Activated T-helper 17 cell treated with anti-CD3 and anti-CD28 coated beads, Interleukin-2, amount 50 U/mL, for 72 hours (primary cell): ENCODE measurements at places on chromosomes 4 and X.

DNA sequence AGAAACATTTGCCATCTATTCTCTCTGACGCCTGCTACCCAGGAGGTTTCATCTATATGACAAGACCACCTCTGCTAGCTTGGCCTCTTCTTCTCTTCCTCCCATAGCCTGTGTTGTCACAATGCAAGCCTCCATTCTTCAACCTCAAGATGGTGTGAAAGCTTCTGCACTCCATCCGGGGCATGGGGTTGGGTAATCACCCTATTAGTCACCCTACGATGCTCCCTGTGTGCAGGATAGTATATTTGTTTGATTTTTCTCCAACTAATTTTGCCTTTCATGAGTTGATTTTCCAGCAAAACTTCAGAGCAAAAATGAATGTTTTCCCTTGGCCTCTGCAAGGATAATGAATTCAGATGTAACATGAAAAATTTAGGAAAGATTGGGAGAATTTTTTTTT, 128.0 kb upstream of the STS start:
- no peak overlapping the region for H3K27ac ChIP-seq
- no peak for ATAC-seq
- H3K36me3 ChIP-seq, result no peaks in the 10 kb centered on the region
- H3K4me3 ChIP-seq, result no peak overlapping the region
- no peaks in the 10 kb centered on the region for H3K4me1 ChIP-seq
- H3K27me3 ChIP-seq, result no peaks in the 10 kb centered on the region

DNA sequence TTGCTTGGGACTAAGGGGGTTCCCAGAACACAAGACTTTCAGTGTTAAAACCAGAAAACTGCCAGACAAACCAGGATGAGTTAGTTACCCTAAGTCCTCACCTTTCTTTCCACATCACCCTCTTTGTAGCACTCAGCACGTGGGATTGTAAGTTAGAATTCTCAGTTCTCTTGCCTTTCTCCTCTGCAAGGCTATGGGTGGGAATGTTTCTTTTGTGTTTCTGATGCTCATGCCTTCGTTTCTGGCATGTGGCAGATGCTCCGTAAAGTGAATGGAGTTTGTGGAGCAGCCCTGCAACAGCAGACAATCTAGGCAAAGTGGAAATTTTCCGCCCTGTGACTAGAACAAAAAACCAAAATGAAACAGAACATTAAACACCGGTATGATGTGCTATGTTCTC, 64.7 kb upstream of the SPP1 start:
- no peak overlapping the region for H3K4me3 ChIP-seq
- no peak overlapping the region for H3K27ac ChIP-seq
- peaks cover 22% of the 10 kb centered on the region for H3K27me3 ChIP-seq
- no peaks in the 10 kb centered on the region for H3K36me3 ChIP-seq
- H3K4me1 ChIP-seq, result no peaks in the 10 kb centered on the region

DNA sequence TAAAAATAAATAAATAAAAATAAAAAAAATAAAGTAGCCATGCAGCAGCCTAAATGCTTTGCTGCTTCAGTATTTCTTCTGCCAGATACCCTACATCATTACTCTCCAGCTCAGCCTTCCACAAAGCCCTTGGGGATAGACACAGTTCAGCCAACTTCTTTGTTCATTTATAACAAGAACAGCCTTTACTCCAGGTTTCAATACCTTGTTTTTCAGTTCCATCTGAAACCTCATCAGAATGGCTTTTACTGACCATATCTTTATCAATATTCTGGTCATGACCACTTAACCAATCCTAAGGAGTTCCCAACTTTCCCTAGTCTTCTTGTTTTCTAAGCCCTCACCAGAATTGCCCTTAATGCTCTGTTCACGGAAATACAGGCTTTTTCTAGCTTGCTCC, 128.3 kb upstream of the MED14 start:
- ATAC-seq, result no peak
- no peak overlapping the region for H3K27ac ChIP-seq
- no peak overlapping the region for H3K4me3 ChIP-seq
- peaks cover 7% of the 10 kb centered on the region for H3K27me3 ChIP-seq

- no peak overlapping the region for H3K4me3 ChIP-seq
- no peaks in the 10 kb centered on the region for H3K36me3 ChIP-seq
Measured at GRCh38 chr4:17665852-17666251, 51.4 kb downstream of the MED28 start.

DNA sequence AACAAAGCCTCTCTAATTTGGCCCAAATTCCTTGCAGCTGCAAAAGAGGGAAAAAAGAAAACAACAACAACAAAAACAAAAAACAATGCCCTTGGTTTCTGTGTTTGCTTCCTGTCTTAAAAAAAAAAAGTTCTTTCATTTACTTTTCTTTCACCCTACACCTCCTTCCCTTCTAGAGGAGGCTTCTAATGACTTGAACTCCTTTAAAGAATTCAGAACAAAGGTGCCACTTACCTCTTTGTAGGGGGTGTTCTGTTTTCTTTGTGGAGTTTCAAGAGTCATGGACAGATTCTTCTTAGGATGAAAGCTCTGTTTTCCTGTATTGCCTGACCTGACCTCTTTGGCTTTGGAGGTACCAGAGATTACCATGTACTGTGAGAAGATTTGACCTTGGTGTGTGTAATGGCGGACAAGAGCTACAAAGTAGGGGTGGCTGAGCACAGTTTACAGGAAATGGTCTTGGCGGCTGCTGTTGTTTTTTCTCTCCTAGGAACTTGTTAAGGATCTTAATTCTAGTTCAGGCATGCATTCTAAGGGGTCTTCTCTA, 72.4 kb upstream of the S100G start:
- H3K36me3 ChIP-seq, result no peaks in the 10 kb centered on the region
- H3K4me1 ChIP-seq, result no peaks in the 10 kb centered on the region
- H3K27me3 ChIP-seq, result no peaks in the 10 kb centered on the region
